ENCODE measurements at places on chromosomes 3 and 15.

DNA sequence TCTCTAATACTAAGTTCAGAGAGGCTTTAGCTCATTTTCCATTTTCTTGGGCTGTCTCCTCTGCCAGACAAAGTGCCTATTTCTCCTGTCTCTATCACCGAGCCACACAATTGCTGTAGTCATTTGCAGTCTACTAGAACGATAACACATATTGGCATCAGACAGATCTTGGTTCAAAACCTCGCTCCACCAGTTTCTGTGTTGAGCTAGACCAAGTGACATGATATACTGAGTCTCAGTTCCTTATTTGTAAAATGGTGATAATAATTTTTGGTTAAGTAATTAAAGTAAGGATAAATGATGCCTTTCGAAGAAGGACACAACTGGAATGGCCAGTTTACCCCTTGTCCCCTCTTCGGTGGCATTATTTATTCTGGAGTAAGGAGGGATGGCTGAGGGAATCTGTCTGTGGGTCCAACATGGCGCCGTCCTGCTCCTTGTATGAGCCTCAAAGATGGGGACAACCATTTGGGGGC lies 398 bp upstream of the RAB7A start:
- DNase-seq: no peak

DNA sequence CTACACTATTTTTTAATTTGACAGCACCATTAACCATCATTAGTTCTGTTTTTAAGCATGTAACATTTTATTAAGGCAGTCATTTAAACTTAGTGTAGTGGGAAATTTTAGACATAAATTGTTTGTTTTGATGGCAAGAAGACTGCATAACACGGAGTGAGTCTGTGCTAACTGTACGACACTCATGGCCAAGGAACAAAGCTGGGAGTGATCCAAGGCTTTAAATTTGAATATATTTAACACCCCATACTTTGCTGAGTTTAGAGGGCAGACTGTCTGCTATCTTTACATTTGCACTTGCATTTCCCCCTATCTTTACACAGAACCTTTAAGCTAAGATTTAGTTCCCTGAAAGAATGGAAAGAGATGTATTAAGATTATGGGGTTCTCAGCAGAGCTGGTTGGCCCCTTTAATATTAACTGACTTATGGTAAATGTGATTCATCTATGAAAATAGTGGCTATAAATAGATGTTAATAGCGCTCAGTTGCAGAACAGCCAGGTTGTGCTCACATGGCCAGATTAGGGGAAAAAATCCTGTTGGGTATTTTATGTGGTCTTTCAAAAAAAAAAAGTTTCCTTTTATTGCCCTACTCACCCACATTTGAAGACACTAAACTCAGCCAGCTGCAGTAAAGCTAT lies 120.7 kb downstream of the CMSS1 start:
- no peak for DNase-seq

GRCh38 chr3:183381179-183381578 lies 47.2 kb downstream of the MCF2L2 start:
- DNase-seq: peak; percentile 49

- no peak for DNase-seq
Measured at GRCh38 chr3:185754920-185755319, 69.9 kb downstream of the IGF2BP2 start.

- no peak for DNase-seq
Measured at GRCh38 chr3:52150357-52150756, 3.9 kb downstream of the POC1A start.

DNA sequence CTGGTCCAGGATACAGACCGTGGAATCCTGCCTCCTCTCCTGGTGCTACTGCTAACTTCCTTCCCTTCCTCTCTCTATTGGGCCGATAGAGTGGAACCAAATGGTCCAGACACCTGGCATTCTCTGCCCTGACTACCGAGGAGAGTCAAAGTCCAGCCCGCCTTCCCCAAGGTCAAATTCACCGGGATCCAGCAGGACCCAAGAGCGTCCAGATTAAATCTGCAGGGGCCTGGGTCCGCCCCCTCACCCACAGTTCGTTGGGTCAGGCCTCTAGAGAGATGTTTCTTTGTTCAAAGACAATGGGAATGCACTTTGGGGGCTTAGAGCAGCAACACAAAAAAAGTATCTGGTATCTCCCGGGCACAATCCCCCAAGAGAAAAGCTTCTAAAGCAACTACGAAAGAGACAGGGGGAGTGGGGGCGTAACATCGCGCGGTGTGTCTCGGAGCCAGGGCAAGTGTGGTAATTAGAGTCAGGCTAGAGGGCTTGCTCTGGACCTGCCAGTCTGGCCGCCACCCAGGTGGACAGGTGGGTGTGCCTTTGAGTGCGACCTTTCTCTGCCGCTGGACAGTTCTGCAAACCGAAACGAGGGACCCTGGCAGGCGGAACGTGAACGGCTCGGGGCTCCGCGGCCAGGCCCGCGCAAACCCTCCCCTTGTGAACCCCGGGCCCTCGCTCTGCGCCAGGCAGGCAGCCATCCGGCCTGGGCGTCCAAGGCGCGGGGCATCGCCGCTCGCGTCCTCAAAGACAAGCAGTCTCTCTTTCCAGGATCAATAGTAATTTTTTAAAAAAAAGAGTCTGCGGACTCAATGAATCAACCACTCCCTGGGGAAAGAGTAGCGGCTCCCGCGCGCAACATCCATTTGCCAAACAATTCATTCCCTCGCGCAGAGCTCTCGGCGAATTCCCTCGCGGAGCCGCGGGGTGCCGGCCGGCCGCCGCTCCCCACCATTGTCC lies 806 bp downstream of the KLHL25 start:
- DNase-seq: peak; percentile 43

DNA sequence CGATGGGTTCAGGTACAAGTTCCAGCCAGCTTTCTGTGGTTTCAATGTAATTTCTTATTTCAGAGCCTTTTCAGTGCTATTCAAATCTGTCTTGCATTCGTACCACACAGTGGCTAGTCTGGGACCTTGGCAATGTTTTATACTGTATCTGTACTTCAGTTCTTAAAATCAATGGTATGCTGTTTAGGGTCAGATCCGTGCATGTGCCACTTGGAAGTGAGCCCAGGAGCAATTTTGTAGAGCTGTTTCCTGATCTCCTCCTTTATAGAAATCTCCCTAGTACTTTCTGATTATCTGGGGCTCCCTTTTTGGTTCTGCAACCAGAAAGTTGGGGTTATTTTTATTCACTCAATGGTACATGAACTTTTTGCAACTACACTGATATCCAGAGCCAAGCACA lies 59.5 kb upstream of the NDUFB4 start:
- DNase-seq: no peak

- DNase-seq: no peak
Measured at GRCh38 chr3:116316771-116317170, 128.5 kb downstream of the LSAMP start.

DNA sequence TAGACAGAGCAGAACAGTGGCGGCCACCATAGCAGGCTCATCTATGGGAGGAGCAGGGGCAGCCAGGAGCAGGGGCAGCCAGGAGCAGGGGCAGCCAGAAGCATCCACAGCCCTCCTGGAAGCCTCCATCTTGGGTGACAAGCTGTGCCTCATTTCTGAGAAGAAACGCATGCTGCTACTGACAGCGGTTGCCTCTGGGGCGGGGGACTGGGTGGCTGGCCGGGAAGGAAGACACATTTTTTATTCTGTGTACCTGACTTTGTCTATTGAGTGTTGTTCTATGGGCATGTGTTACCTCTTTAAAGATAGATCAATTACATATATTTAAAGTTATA lies 71.5 kb upstream of the KLF13 start:
- DNase-seq: no peak

DNA sequence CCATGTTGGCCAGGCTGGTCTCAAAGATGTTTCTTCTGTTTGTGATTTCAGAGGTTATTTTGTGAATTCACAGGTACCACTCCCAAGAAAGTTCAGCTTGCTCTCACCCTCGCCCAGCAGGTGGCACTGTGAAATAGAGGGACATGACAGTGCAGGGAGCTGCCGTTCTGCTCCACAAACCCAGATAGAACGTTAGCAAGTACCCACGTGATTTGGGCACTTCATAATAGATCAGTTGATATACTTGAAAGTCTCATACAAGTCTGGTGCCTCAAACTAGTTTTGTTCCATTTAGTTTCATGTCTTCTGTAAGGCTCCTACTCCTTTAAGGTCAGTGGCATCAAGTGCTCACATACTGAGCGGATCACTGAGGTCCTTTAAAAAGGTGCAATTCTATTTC lies 45.5 kb downstream of the FILIP1L start:
- peak; percentile 71 for DNase-seq

Measured in fibroblast of gingiva (primary cell).